Fibroblast of the conjunctiva (primary cell): ENCODE measurements at places on chromosomes 11 and 22.

DNA sequence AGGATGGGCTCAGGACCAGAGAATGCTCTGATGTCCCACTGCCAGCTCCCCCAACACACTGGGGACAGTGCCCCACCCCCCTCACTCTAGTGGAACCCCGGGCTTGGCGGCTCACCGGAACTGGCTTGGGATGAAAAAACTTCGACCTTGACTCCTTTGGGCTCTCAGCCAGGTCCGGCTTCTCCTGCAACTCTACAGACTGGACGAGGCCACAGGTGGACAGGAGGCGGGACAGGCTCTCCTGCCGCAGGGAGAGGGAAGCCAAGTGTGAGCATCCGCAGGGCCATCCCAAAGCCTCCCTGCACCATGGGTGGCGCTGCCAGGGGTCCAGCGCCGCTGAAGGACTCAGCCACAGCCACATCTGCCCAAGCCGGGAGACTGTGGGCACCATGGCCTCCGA is 3.7 kb downstream of the RRP7A start:
- no peak for DNase-seq

- no peak for DNase-seq
Measured at GRCh38 chr11:86034710-86035109, 34.2 kb downstream of the PICALM start.

DNA sequence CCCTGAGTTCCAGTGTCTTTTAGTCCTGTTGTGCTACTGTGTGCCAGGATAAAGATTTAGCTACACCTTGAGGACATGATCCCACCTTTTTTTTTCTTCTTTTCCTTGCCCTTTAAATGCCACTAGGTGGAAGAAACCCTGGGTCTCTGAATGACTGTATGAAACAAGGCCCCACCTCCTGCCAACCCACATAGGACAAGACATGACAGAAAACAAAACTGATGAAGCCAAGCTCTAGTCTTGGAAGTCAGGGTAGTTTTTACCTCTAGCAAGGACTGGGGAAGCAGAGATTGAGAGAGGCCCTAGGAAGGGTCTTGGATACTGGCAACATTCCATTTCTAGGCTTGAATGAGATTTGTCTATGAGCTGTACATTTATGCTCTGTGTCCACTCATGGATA is 410.7 kb downstream of the MIAT start:
- no peak for DNase-seq

GRCh38 chr11:117985953-117986887 is at the start of gene IL10RA:
Gene IL10RA (plus strand): TSS chr11:117986394. CDS start chr11:117986468, 74 bp downstream.
- DNase-seq: peak; percentile 10

DNA sequence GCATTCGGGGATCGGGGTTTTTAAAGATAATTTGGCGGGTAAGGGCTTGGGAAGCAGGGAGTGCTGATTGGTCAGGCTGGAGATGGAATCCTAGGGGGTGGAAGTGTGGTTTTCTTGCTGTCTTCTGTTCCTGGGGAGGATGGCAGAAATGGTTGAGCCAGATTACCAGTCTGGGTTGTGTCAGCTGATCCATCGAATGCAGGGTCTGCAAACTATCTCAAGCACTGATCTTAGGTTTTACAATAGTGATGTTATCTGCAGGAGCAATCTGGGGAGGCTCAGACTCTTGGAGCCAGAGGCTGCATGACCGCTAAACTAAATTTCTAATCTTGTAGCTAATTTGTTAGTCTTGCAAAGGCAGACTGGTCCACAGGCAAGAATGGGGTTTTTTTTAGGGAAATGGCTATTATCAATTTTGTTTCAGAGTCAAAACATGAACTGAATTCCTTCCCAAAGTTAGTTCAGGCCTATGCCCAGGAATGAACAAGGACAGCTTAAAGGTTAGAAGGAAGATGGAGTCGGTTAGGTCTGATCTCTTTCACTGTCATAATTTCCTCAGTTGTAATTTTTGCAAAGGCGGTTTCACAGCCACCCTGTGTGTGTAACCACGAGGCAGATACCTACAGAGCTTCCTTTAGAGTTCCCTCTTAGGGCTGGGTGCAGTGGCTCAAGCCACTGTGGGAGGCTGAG is 10.2 kb downstream of the SCGB1A1 start:
- no peak for DNase-seq

- no peak for DNase-seq
Measured at GRCh38 chr22:24540470-24540869, 14.5 kb downstream of the GUCD1 start.

GRCh38 chr11:66457826-66458225 is 8.9 kb upstream of the PELI3 start:
- no peak for DNase-seq

DNA sequence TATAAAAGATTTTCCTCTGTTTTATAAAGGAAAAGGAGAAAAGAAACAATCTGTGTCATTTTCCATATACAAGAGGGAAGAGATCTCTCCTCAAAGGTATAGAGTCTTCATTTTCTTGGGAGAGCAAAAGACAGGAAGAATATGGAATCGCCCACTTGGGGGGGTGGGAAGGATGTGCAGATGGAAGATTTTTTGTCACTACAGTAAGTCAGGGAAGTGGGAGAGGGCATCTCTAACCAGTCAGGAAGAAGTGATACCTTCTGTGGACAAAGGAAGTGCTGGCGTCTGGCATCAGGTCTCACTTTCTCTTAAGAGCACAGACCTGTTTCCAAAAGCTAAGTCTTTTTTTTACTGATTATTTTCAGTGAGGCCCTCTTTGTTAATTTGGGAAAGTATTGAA is 1.4 kb downstream of the PRR14L start:
- no peak for DNase-seq
